ENCODE measurements at places on chromosomes 3 and 15.

DNA sequence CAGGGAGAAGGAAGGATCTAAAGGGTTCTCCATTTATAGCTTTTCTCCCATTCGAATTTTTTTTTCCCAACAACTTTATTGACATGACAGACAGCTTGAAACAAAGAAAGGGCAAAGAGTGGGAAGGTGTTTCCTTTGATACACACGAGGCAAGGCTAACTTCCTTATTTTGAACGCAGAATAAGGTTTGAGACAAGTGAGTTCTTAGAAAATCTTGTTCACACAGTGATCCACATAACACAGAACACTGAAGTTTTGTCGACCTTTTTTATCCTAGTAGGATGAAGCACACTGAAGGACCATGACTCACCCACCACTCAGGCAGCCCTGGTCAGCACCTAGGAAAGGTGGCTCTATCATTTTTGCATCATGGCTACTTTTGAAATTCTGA lies 425.8 kb upstream of the MDFIC2 start:
- no peak for DNase-seq

DNA sequence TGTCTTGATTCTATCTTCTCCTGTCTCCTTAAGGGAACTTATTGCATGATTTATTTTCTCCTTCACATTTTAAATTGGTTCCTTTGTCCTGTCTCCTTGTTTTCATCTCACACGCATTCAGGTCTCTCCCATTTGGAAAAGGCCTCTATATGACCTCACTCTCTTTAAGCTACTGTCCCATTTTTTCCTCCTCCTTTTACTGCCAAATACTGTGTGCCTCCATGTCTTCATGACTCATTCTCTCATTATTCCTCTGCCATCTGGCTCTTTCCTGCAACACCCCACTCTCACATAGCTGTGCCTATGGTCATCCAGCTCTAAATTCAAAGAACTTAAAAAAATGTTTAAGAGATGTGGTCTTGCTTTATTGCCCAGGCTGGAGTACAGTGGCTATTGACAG lies 48.0 kb downstream of the TYRO3 start:
- DNase-seq = no peak

- no peak for DNase-seq
Measured at GRCh38 chr15:28107111-28107903, 8.2 kb upstream of the OCA2 start.

- DNase-seq = no peak
Measured at GRCh38 chr15:92909136-92909781, 9.1 kb downstream of the CHD2 start.

DNA sequence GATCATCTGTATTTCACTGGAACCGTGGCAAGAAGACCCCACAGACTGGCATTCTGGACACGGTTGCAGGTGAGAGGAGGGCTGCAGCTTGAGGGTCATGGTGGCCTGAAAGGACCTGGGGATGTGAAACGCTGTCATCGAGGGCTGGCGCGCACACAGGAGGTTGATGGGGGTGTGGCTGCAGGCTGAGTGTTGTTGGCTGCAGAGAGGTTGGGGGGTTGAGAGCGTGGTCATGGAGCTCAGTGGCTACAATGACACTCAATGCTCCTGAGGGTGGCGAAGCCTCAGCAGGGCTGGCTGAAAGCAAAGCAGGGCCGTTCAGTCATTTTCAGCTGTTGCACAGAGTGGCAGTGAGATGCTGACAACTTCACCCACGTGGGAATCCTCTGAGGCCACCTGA lies 21.0 kb downstream of the CPN2 start:
- no peak for DNase-seq

DNA sequence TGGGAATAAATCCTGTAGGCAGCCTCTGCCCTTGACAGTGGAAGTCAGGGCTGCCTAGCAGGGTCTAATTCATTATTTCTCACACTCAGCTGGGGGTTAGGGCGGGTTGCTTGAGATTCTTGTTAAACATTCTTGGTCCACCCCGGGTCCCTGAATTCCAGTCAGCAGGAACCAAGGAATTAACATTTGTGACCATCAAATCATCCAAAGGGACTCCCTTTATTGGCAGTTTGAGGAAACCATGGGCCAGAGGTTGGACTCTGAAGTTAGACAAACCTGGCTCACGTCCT lies 122.8 kb downstream of the EEFSEC start:
- DNase-seq = no peak

GRCh38 chr15:22933641-22934061 lies 46.5 kb downstream of the CYFIP1 start:
- no peak for DNase-seq

- no peak for DNase-seq
Measured at GRCh38 chr15:28140062-28140461, 40.9 kb upstream of the OCA2 start.

DNA sequence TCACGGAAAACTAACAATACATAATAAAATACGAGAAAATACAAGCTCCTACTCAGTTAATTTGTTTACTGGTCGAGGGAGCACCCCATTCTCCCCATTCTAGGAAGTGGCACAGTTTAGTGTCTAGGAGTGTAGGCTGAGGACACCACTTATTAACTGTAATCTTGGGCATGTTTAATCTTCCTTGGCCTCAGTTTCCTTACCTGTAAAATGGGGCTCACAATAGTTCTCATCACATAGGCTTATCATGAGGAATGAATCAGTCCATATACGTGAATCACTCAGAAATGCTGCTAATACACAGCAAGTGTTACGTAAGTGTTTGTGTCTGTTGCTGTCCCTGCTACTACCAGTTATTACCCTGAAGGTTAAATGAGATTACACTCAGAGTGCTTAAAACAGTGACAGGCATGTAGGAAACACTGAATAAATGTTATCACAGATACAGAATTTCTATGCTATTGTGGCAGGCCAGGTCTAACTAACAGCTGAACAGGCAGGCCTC lies 210.2 kb downstream of the OSBPL10 start:
- DNase-seq = no peak

- DNase-seq = no peak
Measured at GRCh38 chr15:75232826-75233503, 25.2 kb upstream of the GOLGA6C start.

GRCh38 chr15:58431221-58432149 lies at the start of gene LIPC:
Gene LIPC, plus strand, starts transcription at chr15:58431991. Its CDS starts 42 bp downstream, at chr15:58432033.
- no peak for DNase-seq

- no peak for DNase-seq
Measured at GRCh38 chr15:41256103-41256502, 25.0 kb downstream of the CHP1 start.

GRCh38 chr3:4751502-4752101 lies 227.6 kb upstream of the BHLHE40 start:
- DNase-seq = no peak

GRCh38 chr3:172042136-172042662 lies 2.8 kb downstream of the FNDC3B start:
- DNase-seq = no peak

DNA sequence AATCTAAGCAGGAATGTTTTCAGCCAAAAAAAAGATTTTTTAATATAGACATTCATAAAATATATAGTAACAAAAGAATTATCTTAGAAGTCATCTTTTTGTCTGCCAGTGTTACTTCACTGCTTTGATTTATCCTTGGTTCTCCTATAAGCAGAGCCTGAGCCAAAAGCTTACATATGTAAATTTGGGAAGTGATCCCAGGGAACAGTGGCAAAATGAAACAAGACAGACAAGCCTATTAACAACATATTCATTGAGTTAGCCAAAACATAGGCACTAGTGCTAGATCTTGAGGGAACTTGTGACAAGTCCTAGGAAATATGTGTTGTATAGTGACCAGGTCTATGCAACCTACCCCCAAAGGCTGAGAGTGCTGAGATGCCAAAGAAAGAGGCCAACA lies 11.3 kb downstream of the GTPBP8 start:
- no peak for DNase-seq

DNA sequence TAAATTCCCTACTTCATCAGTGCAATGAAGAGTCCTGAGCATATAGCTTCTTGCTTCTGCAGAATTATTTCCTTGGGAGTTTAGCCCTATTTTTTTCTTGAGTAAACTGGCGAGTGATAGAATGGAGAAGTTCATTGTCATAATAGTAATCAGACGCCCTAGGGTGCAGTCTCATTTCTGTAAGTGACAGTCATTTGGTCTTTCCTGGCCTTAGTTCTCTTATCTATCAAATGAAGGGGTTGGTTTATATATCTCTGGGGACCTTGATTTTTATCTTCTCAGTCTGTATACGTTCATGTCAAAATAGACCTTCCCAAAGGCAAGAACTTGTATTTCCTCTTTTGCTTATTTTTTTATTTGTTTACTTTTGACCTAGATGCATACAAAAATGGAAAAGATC lies 9.9 kb upstream of the ALPK3 start:
- no peak for DNase-seq

DNA sequence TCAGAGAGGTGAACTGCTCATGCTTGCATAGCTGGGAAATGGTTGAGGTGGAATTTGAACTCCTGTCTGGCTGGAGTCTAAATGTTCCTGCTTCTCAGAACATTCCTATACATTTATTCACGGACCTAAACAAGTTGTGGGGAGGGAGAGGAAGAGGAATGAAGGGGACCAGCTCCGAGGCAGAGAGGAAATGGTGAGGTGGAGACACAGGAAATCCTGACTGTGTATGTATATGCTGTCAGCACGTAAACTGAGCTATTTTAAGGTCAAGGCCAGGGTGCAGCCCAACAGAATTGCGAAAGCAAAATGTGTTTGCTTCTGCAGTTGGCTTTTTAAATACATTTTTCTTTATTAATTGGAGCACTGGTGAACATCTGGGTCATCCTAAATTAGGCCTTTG lies 74.1 kb upstream of the POMGNT2 start:
- peak; percentile 64 for DNase-seq

DNA sequence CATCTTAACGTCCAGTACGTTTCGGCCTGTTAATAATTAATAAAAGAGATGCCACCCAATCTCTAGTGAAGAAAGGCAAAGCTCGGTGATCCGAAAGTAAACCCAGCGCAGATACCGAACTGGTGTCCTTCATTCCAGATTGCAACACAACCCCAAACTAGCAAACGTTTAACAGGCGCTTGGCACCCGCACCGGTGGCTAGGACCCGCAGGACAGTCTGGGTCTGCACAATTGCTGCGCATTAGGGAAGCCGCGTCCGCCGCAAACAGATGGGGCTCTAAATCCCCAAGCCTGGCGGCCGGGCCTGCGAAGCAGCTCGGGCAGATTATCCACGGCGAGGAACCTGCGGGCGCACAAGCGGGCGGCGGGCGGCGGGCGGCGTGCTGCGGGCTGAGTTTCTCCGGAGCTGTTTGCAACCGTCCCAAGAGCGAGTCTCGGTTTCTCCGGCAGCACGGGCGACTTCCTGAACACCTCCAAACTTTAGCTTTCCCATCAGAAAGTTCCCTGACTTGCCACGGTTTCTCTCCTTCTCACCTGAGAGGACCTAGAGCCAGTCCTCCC lies 112.1 kb upstream of the ICE2 start:
- peak; percentile 53 for DNase-seq

DNA sequence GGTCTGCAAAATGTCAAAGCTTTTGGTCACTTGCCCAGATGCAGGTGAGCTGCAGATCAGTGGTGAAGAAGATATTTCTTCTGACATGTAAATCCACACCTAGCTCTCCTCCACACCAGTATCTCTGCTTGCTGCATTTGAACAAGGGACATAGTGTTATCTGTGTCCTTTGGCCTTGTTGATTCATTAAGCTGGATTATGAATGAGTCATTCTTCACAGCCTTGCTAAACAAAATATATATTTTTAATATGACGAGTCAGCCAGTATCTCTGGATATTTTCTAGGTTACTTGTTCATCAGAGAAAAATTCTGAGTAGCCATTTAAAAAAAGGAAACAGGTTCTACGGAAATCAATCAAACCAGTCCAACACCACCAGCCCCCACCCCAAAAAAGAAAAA lies 190.6 kb upstream of the ADAMTS9 start:
- DNase-seq = no peak

GRCh38 chr3:126290325-126290724 lies 66.9 kb downstream of the KLF15 start:
- DNase-seq = no peak

GRCh38 chr15:101679806-101680205 lies 27.6 kb upstream of the TM2D3 start:
- DNase-seq = no peak

DNA sequence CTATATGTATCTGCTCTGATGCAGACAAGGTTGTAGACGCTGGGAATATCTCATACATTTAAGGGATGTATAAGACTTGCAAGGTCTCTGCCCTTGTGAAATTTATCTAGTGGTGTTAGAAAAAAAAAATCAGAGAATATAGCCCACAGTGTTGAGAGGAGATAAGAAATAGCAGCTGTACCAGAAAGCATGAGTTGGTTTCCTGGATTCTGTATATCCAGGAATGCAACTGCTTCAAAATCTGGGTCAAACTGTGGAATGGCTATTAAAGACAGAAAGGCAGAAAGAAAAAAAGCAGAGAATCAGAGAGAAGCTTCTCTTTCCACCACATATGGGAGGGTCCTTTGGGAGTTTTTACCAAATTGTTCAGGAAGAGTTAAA lies 1.5 kb upstream of the TMEM212 start:
- DNase-seq = no peak

DNA sequence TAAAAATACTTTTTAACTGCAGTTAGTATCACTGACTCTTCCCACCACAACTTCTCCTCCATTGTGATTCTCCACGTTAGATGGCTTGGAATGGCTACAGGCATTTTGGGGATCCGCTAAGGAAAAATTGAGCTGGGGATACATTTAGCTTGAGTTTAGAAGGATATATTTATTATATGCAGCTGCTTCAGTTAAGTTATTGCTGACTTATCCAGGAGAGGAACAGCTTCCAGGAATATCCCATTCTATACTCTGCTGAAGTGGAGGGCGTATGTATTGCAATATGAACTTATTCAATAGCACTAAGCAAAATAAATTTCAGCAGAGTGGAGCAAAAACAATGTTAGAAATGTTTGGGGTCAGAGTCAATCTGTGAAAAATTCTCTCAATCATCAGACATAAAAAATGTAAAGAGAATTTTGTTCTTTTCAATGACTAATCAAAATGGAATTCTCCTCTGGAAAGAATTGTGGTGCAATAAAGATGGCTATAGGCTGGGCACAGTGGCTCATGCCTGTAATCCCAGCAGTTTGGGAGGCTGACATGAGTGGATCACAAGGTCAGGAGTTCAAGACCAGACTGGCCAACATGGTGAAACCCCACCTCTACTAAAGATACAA lies 84.7 kb downstream of the NCEH1 start:
- DNase-seq = no peak

DNA sequence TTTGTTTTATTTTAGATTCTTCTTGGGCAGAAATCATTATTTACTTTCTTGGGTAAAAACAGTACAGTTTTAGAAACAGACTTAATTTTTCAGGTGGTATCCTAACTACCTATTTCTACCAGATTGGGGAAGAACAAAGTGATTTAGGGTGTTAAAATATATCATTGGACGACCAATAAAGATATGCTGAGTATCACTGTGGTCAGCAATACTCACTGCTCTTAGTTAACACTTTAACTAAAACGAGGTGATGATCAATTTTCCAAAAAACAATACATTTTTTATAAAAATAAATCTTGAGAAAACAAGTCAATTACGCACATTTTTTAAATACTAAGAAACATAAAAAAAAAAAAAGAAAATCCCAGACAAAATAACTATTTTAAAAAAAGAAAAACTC lies 3.6 kb downstream of the COPS2 start:
- no peak for DNase-seq

Measured in CD4-positive, alpha-beta T cell treated with Interleukin-4 for 1 hour (primary cell).